Glomerular endothelial cell (primary cell): ENCODE measurements at places on chromosomes 4 and X. TPM values are rescaled to one million over a fixed set of nuclear protein-coding genes. Genes with fewer than 3 reads are reported as not detected.

Gene RRH
- not detected in 2 replicates for total RNA-seq

Gene UGT2A1
- total RNA-seq, result not detected in 2 replicates

Gene CLTRN
- 0.12 and 2.1 TPM in 2 replicates for total RNA-seq

Gene SLIT2
- total RNA-seq, result 3.3 and 6.6 TPM in 2 replicates

Gene TASL
- total RNA-seq, result not detected in 2 replicates

Gene EIF2S3
- total RNA-seq, result 126 and 165 TPM in 2 replicates

Gene KCNE5
- not detected in 2 replicates for total RNA-seq

Gene KIAA1210
- not detected in 2 replicates for total RNA-seq

Gene PPM1K
- total RNA-seq, result 5.8 and 11.5 TPM in 2 replicates

Gene BGN
- total RNA-seq, result 5.9 and 166 TPM in 2 replicates

Gene HPSE
- 3.5 and 6.0 TPM in 2 replicates for total RNA-seq

Gene VCX
- not detected in 2 replicates for total RNA-seq

Gene PNMA3
- 0.58 TPM in 1 of 2 replicates, not detected in the other for total RNA-seq

Gene LCORL
- total RNA-seq, result 14.9 and 19.4 TPM in 2 replicates
